ENCODE measurements at places on chromosomes 4 and X.

DNA sequence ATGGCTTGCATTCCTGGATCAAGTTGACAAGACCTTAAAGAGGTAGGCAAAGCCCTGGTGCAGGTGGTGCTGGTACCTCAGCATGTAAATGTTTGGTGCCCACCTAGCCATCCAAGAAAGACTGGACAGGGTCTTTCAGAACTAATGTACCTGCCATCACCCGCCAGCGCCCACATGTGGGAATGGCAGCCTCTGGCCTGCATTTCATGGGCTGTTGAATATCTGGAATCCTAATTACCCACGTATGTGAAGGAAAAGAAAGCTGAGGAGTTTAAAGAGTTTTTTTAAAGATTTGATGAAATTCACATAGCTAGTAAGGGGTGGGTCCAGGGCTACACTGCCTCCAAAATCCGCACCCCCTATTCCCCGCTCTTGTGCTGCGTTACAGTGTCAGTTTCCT is 8.6 kb upstream of the CCDC149 start:
- DNase-seq = no peak

GRCh38 chr4:1373892-1374705 is 27.1 kb downstream of the UVSSA start:
- DNase-seq = no peak

GRCh38 chrX:585115-585808 is 45.3 kb upstream of the SHOX start:
- no peak for DNase-seq

DNA sequence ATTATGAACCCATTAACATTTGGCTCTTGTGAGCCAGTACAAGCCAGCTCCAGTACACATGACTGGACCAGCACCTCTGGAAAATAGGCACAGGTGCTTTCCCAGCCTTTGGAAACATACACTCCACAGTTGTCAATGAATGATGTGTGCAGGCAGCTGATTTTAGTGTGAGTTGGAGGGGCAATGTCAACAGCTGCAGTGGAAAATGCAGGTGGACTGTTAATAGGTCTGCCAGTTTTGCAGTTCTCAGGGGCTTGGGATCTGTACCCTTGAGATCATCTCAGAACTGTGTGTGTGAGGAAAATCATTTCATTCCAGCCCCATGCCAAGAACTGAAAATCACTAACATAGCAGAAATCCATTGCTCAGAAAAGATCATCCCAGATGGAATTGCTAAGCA is 81.7 kb upstream of the CHRDL1 start:
- DNase-seq = no peak

- DNase-seq = no peak
These were observed 66.8 kb downstream of the TSC22D3 start for GRCh38 chrX:107708762-107709161.

DNA sequence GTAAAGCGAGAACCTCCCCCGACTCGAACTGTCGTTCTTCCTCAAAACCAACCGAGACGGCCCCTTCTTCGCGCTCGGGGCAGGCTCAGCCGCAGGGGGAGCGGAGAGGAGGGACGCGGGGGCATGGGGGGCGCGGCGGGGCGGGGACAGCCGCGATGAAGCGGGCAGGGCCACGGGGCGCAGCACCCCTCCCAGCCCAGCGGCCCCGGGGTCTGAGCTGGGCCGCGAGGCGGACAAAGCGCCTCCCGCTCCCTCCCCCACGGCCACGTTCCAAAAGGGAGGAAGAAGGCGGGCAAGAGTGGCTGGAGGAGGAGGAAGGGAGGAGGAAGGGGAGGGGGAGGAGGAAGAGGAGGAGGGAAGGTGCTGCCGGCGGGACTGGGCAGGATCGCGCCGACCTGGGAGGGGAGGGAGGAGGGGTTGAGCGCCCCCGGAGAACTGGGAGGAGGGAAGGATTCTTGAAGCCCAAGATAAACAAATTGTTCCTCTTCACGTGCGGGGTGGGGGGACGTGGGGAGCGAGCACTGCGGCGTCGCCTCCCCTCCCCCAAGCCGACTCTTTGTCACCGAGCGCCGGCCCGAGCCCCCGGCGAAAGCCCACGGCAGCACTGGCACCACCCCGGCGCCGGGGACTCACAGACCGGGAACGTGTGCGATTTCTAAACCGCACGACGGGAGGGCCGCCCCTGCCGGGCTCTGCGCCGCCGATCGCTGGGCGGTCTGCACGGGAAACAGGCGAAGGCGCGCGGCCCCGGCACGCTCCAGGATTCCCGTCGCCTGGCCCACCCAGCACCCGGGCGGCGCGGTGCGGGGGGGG is 2.9 kb downstream of the MAML3 start:
- peak; percentile 22 for DNase-seq

DNA sequence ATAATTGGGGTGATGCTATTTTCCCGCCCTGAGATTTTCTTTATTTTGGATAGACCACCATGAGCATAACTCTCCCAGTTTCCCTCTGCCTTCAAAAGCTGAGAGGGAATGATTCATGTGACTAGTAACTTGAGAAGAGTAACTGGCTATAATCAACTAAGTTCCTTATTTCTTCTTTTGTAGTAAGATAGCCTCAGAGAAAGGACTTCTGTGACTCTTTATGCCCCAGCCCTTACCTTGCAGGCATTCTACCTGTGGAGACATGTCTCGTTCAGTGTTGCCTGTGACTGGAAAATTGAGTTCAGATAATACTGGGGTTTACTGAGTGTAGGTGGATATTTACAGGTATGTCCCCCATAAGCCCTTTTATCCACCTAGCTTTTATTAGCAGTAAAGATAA is 715.4 kb upstream of the HS3ST1 start:
- no peak for DNase-seq

All from NCI-H1436 treated with DMSO at 0.1 percent for 48 hours (cell line).